Liver (tissue), 10 donors: ENCODE measurements at places on chromosomes 2 and 18. TPM values are rescaled to one million over a fixed set of nuclear protein-coding genes. Genes with fewer than 3 reads are reported as not detected.

The LAPTM4A gene
- 115 TPM for total RNA-seq

The BOLL gene
- total RNA-seq, result not detected

The NEU4 gene
- 52.7 TPM for total RNA-seq

The TMEM185B gene
- total RNA-seq, result 8.5 TPM

The IL36A gene
- total RNA-seq, result not detected

The IL36B gene
- not detected for total RNA-seq

The SOX11 gene
- total RNA-seq, result 0.09 TPM

The ZNF514 gene
- total RNA-seq, result 6.2 TPM

The MROH2A gene
- total RNA-seq, result not detected

The DSG3 gene
- total RNA-seq, result not detected

The TFPI gene
- 109 TPM for total RNA-seq

The SLC8A1 gene
- total RNA-seq, result 14.3 TPM

The SCN2A gene
- 0.05 TPM for total RNA-seq

The SERPINB3 gene
- total RNA-seq, result 0.05 TPM

The IL1R2 gene
- total RNA-seq, result 3.7 TPM

The IL1RL1 gene
- total RNA-seq, result 0.75 TPM

The SP100 gene
- total RNA-seq, result 29.0 TPM

The GAD1 gene
- 0.08 TPM for total RNA-seq

The FZD7 gene
- 1.3 TPM for total RNA-seq

The SLC40A1 gene
- 572 TPM for total RNA-seq

The GPR75 gene
- total RNA-seq, result 2.5 TPM

The CD226 gene
- total RNA-seq, result 5.2 TPM

The QPCT gene
- 3.0 TPM for total RNA-seq

The DNAJC5G gene
- not detected for total RNA-seq

The HPCAL1 gene
- total RNA-seq, result 17.3 TPM

The SIX2 gene
- total RNA-seq, result not detected

The TACR1 gene
- total RNA-seq, result not detected

The PELI1 gene
- total RNA-seq, result 9.1 TPM

The APCDD1 gene
- total RNA-seq, result 0.89 TPM

The CLHC1 gene
- 3.8 TPM for total RNA-seq

The C2orf80 gene
- not detected for total RNA-seq

The LYPD1 gene
- 0.47 TPM for total RNA-seq

The LRRTM4 gene
- total RNA-seq, result 0.09 TPM

The LINC00305 gene
- not detected for total RNA-seq

The GREB1L gene
- total RNA-seq, result 13.1 TPM

The SP9 gene
- total RNA-seq, result not detected

The NTSR2 gene
- not detected for total RNA-seq

The CPLX4 gene
- total RNA-seq, result not detected

The CNGA3 gene
- not detected for total RNA-seq

The STAT1 gene
- total RNA-seq, result 78.7 TPM

The WDR7 gene
- total RNA-seq, result 26.6 TPM

The IL36RN gene
- not detected for total RNA-seq

The TLX2 gene
- not detected for total RNA-seq

The TGFA gene
- total RNA-seq, result 1.4 TPM

The RFX8 gene
- 0.09 TPM for total RNA-seq

The DPP4 gene
- 30.1 TPM for total RNA-seq

The C2orf66 gene
- total RNA-seq, result not detected

The SATB2 gene
- total RNA-seq, result 2.3 TPM

The CYP27A1 gene
- total RNA-seq, result 354 TPM

The CTIF gene
- 26.7 TPM for total RNA-seq

The PLGLB2 gene
- 450 TPM for total RNA-seq

The VWA3B gene
- total RNA-seq, result not detected

The CREB1 gene
- 24.4 TPM for total RNA-seq

The ID2 gene
- 216 TPM for total RNA-seq
